ENCODE measurements at places on chromosomes 5 and 9.

- no peak for DNase-seq
These were observed 74.7 kb downstream of the THBS4 start for GRCh38 chr5:80109646-80110478.

DNA sequence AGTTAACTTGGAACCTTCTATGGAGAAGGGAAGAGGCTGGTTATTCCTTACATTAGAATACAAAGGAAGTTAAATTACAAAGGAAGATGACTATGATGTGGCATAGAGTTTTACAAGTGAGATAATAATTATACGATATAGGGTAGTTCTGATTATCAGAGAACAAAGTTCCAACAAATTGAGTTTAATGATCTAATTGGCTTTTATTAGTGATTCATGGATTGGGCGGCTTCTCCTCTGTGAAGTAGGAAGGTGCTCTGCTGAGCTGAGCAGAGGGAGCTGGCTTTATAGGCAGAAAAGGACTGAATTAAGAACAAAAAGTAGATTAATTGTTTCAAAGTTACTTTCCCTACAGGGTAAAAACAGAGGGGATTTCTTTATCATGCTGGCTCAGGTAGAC is 49.7 kb downstream of the PARP8 start:
- DNase-seq: no peak

DNA sequence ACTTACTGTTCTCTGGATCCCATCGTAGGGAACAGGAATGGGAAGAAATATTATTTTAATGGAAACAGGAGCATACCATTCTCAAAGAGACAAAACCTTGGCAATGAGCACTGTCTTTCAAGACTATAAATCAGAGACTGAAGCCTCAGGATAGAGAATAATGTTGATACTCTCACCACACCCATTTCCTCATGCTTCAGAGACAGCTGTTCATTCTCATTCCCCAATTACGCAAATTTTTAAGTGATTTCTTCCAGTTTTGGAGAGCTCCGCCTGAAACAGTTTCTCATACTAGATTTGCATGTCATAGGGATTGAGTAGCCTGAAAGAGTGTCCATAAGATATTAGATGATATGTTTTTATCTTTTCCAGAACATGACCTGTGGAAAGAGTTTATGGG is 290.5 kb upstream of the RASA1 start:
- no peak for DNase-seq

GRCh38 chr9:119365291-119366027 is 3.8 kb downstream of the BRINP1 start:
- no peak for DNase-seq

DNA sequence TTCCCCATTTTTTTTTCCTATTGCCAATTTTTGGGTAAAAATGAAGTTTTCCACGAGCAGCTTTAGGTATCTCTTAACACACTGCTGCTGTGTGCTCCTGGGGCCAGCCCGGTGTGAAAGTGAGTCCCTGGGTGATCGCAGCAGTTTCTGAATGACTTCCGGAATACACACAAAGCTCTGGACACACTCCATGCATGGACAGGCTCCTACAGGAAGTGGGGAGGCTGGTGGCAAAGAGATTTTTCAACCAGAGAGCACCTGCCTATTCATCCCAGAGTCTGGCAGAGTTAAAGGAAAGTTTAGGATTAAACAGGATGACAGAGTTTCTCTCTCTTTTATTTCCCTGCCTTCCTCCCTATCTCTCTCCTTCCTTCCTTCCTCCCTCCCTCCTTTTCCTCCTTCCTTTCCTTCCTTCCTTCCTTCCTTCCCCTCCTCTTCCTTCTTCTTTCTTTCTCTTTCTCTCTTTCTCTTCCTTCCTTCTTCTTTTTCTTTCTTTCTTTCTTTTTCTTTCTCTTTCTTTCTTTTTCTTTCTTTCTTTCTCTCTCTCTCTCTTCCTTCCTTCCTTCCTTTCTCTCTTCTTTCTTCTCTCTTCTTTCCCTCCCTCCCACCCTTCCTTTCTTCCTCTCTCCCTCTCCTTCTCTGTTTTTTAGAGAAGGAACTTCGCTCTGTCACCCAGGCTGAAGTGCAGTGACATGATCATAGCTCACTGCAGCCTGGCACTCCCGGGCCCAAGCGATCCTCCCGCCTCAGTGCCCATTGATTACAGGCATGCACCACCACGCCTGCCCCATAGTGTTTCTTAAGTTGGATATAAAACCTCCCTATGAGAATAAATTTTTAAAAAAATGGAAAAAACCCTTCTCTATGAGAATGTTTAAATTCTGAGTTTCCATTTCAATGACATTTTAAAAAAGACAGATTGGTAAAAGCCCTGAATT is 38.7 kb upstream of the UBTD2 start:
- no peak for DNase-seq

- no peak for DNase-seq
These were observed 125.6 kb upstream of the PITX1 start for GRCh38 chr5:135159626-135160025.

GRCh38 chr5:50922942-50923767 is 256.7 kb downstream of the PARP8 start:
- no peak for DNase-seq

DNA sequence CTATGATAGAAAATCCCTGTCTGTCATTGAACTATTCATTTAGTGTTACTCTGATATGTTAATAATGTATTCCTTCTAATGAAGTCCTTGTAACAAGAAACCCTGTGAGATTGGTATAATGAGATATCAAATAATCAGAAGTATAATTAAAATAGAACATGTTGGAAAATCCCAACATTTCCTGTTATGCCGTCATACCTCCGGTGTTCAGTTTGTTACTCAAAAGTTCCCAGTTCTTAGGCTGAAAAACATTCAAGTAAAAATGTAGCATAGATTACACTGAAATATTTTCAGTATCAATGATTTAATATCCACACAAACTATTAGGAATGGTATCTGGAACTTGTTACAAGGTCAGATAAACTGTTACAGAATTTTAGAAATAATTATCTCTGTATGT is 227.5 kb downstream of the GNA14 start:
- no peak for DNase-seq

DNA sequence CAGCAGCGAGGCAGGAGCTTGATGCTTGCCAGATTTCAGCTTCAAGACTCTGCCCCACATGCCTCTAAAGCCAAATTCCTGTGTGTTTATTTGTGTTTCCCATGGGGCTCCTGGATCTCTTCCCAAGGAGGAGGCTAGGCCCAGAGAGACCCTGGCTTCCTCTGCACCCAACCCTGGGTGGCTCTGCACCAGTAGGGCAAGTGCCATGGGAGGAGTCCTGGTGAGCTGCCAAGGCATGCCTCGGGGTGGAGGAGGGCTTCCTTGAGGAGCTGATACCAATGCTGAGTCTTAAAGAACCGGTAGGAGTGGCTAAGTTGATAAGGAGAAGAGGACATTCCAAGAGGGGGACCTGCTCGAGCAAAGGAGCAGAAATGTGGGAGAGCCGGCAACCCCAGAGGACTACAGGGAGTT is 6.8 kb upstream of the TIFAB start:
- DNase-seq: no peak

GRCh38 chr9:135606885-135607259 is 32.5 kb downstream of the GLT6D1 start:
- DNase-seq: no peak

- DNase-seq: no peak
These were observed 637.2 kb downstream of the PDE4D start for GRCh38 chr5:59256331-59256730.

DNA sequence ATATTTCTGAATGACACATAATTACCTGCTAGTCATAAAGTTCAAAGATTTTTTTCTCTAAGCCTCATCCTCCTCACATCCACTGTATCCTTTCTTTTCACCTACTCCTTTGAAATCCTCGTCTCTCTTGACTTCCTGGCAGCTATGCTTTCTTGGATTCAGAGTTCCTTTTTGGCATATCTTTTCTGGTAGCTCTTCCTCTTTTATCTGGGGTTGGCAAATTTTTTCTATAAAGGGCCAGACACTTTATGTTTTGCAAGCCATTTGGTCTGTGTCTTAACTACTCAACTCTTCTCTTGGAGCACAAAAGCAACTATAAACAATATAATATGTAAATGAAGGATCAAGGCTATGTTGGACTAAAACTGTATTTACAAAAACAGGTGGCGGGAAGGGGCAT is 197.5 kb downstream of the KIAA0825 start:
- no peak for DNase-seq

GRCh38 chr9:9625248-9625647 is 987.6 kb downstream of the PTPRD start:
- no peak for DNase-seq

GRCh38 chr9:87588339-87588738 is 90.7 kb downstream of the DAPK1 start:
- no peak for DNase-seq

DNA sequence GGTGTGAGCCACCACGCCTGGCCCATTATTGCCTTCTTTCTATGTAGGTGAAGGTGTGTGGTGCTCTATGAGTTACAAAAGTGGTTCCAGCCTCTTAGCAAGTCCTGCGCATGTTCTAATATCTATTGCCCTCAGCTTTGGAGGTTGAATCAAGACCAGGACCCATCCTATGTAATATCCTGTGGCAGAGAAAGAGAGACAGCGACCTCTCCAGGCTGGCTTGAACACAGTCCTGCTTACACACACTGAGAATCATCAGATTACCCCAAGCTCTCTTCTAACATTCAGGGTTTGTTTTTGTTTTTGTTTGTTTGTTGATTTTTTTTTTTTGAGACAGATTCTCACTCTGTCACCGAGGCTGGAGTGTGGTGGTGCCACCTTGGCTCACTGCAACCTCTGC is 94.7 kb upstream of the OSMR start:
- no peak for DNase-seq

GRCh38 chr9:29773676-29774075 is 2200.4 kb upstream of the C9orf72 start:
- DNase-seq: no peak

DNA sequence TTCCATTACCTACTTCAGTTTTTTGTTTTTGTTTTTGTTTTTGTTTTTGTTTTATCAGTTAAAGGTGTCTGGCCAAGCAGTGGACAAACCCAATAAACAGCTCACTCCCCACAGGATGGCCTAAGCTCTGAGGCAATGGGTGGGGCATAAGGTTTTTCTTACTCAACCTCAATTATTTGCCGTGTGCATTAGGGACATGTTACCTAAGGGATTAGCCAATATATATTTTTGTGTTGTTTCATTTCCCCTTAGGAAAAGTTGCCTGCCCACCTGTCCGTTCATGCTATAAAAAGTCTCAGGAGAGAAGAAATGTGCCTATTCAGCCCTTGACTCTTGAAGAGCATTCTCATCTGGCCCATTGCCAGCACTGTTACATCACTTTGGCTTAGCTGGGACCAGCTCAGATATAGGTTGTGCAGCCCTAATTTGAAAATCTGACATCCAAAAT is 7.3 kb downstream of the SH3RF2 start:
- DNase-seq: no peak

- no peak for DNase-seq
These were observed 16.2 kb downstream of the PRKACG start for GRCh38 chr9:68997666-68998065.

GRCh38 chr5:501105-501830 is 23.0 kb downstream of the SLC9A3 start:
- no peak for DNase-seq

DNA sequence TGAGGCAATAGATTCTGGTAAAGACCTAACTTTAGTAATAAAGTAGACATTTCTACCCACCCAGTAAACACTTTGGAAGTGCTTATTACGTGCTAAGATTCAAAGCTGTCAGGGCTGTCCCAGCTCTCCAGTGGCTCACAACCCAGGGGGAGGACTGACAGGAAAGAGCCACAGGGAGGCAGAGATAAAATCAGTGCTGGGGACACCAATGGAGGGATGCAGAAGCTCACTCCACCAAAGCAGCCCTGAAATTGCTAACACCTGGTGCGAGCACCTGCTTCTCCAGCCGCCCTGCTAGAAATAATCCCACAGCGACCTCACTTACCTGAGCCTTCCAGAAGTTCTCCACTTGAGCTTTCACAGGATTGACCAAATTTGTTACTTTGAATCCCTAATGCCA is 501.0 kb downstream of the BNC2 start:
- DNase-seq: no peak

DNA sequence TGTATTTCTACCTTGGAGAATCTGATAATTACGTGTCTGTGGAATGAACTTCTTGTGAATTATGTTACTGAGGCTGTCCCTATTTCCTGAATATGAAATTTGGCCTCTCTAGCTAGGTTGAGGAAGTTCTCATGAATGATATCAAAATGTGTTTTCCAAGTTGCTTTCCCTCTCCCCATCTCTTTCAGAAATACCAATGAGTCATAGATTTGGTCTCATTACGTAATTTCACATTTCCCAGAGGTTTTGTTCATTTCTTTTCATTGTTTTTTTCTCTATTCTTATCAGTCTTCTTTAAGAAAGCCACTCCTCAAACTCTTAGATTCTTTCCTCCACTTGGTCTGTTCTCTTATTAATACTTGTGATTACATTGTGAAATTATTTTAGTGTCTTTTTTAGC is 923.8 kb upstream of the CDH9 start:
- DNase-seq: no peak

GRCh38 chr5:159951387-159951786 is 35.1 kb downstream of the ADRA1B start:
- no peak for DNase-seq

GRCh38 chr5:65086234-65086890 is 317.6 kb downstream of the CWC27 start:
- DNase-seq: no peak

DNA sequence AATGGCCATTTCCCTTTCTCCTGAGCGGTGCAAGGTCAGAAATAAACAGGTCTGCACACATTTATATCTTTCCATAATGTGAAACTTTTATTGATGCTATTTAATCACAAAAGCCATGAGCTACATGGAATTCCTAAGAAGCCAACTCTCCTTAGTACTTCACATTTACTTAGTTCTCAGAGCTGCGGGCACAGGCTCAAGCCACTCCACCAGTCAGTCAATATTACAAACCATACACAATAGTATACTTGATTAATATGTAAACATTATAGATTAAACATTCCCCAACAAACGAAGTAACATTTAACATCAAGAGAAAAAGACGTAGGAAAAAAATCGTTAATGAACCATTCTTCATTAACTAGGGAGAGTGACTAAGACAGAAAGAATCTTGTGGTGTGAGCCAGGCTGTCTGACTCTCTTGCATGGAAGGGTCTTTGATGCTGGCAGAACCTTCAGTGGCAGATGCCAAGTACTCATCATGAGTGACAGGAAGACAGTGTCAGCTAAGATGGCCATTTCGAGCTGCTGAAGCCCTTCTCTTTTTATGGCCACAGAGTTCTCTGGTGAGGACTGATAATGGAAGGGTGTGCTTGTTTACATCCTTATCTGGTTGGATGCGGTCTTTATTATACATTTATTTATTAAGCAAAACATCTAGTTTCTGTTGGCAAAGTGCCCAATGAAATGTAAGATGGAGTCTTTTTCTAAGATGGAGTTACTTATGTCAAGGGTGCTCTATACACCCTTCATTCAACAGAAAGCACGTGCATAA is 115.5 kb upstream of the TUT7 start:
- no peak for DNase-seq

GRCh38 chr5:33890131-33891032 is 1.4 kb downstream of the ADAMTS12 start:
- DNase-seq: no peak

Measured in stimulated activated effector memory CD8-positive, alpha-beta T cell treated with anti-CD3 and anti-CD28 coated beads, Interleukin-12 subunit alpha, Interleukin-12 subunit beta, amount 100 ng/mL, for 72 hours (primary cell).